AG08395 (cell line): ENCODE measurements at places on chromosomes 3 and 15.

DNA sequence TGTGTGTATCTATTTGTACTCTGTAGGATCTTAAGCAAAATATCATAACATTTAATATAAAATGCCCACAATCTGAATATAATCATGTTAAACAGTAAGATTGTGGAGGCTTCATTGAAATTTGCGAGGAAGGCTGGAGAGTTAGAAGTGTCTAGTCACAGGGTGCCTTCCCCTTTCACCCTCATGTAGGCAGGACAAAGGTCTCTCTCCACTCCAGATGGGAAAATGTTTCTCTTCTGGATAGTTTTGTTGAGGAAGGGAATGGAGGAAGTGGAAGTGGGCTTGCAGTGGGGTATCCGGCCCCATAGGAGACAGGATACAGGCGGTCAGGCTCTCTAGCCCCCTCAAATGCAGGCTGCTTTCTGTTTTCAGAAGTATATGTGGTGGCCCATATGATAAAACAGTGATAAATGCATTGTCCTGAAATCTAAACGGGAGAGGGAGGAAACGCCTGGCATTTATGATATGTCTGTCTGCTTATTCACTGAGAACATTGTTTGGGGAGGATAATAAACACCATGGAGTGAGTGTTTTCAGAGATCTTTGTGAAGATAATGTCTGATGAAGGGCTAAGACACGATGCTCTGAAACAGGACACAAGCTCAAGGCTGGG, 13.3 kb upstream of the MYZAP start:
- no peak for DNase-seq

- DNase-seq = no peak
These were observed 251.0 kb downstream of the FAM43A start for GRCh38 chr3:194936659-194937058.

DNA sequence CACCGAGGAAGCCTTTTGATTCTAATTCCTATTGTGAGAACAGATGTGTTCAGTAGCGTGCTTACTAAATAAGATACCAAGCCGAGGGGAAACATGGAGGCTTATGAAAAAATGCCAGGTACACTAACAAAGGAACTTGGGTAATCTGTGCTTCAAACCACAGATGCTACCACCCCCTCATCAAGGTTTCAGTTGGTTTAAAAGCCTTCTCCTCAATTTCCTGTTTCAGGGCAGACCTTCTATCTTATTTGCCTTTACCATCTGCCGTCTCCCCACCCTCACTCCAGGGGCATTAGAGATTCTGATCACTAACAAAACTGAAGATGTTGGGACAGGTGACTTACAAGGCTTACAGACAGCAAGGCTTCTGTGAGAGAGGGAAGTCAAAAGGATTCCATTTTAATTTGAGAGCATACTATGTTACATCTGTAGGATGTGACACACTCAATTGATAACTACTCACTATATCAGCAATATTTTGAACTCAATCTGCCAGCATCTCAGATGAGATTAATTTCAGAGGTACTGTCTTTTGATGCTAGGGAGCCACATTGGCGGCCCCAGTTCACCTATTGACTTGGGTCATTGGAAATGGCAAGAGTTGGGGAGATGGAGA, 60.6 kb upstream of the PLCL2 start:
- no peak for DNase-seq

GRCh38 chr15:35932531-35932930, 386.6 kb upstream of the DPH6 start:
- DNase-seq = no peak

DNA sequence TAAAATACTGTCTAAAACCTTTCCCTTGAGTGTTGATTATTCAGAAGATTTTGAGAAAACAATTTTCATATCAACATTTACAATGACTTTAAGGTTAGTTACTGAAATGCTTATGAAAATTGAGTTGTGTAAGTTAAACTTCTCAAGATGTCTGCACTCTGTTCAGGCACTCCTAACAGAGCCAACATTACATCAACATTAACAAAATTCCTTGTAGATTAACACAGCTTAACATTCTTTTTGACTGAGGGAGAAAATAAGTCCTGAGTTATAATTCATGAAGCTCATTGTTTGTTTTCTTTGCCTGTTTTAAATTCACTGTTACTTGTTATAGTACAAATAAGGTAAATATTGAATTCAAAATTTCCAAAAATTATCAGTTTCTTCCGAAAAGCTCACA, 9.0 kb downstream of the ACKR4 start:
- peak; percentile 34 for DNase-seq

- DNase-seq = no peak
These were observed 175.0 kb downstream of the RPLP1 start for GRCh38 chr15:69627548-69628158.

GRCh38 chr3:13159890-13160289, 86.7 kb upstream of the IQSEC1 start:
- DNase-seq = no peak

GRCh38 chr3:64150623-64151207, 74.6 kb downstream of the PRICKLE2 start:
- peak; percentile 72 for DNase-seq

DNA sequence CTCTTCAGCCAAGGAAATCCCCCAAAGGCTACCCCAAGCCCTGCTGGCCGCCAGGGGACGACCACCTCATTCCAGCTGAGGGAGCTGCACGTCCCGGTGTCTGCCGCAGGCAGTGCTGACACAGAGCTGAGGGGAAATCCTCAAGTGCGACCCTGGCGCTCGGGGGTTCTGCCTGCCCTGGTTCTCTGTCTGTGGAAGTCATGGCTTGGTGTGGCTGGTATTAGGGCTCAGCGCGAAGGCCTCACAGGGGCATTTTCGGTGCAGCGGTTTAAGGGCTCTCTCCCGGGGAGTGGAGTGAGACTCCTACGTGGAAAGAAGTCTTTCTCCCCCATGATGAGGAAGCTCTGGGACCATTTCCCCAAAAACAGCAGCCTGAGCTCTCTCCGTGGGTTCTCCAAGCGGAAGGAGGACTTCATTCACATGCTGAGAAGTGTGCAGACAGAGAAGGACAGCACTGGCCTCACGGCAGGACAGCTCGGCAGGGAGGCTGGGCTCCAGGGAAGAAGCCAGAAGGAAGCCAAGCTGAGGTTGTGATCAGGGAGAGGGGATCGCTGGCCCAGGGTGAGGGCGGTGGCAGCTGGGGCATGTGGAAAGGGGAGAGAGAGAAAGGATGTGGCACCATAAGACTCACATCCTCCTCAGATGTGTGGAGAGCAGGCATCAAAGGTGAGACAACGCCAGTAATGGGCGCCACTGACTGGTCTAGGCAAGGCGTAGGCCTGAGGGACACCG, 48.6 kb downstream of the KLF15 start:
- no peak for DNase-seq

- no peak for DNase-seq
These were observed 115.6 kb downstream of the EOMES start for GRCh38 chr3:27606537-27606936.

GRCh38 chr15:29570121-29570947, 251.9 kb downstream of the TJP1 start:
- DNase-seq = no peak

DNA sequence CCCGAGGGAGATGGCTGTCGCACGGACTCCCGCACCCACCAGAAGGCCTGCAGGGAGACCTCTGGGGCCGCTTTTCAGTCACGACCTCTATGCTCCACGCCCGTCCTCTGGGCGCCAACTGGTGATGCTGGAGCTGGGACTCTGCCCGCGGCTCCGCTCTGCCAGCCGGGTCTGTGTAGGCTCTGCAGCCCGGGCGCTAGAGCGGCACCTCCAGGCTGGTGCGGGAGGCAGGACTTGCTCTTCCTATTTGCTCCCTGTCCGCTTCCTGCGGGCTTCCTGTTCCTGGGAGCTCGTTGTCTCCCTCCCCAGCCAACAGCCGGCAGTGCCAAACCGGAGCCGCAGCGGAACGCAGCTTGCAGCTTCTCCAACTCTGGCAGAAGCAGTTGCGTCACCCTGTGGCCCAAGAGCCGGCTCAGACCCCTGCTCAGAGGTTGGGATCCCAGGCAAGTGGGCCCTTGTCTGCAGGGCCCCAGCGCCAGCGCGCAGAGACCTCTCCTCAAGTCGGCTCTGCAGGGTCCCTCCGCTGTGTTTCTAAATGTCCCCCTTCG, 285.9 kb downstream of the XXYLT1 start:
- peak; percentile 76 for DNase-seq

GRCh38 chr3:28906561-28907310, 374.1 kb upstream of the RBMS3 start:
- DNase-seq = no peak

GRCh38 chr15:100571592-100572167, 30.3 kb downstream of the LINS1 start:
- no peak for DNase-seq

DNA sequence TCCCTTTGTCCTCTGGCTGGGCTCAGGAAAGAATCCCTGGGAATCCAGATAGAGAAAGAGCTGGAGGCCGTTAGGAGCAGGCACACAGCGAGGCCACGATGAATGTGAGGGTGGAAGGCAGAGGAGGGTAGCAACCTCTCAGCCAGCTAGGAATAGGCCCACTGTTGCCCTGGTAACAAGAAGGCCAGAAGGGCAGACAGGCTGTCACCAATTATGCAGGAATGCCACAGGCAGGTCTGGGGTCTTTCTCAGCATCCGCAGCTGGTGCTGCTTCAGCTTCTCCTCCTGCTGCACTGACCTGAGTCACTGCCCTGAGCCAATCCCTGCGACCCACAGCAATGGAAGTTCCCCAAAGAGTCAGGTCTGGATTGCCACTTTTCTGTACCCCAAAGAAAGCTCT, 62.8 kb upstream of the C3orf80 start:
- no peak for DNase-seq

DNA sequence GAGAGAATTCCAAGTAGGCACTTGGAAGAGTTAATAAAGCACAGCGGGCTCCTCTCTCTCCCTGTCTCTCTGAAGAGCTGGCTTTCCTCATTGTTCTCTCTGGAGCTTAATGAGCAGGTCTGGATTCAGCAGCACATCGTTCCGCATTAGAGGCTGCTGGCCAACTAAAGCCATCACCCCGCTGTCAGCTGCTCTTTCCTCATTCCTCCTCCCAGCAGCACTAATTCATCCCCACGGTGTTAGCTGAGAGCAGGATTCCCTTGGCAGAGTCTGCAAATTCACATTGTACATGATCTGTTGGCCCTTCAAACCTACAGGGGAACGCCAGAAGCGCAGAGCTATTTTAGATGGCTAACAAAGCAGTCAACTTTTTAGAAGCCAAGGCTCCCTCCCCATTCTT, 44.2 kb downstream of the SGO1 start:
- DNase-seq = peak; percentile 2

DNA sequence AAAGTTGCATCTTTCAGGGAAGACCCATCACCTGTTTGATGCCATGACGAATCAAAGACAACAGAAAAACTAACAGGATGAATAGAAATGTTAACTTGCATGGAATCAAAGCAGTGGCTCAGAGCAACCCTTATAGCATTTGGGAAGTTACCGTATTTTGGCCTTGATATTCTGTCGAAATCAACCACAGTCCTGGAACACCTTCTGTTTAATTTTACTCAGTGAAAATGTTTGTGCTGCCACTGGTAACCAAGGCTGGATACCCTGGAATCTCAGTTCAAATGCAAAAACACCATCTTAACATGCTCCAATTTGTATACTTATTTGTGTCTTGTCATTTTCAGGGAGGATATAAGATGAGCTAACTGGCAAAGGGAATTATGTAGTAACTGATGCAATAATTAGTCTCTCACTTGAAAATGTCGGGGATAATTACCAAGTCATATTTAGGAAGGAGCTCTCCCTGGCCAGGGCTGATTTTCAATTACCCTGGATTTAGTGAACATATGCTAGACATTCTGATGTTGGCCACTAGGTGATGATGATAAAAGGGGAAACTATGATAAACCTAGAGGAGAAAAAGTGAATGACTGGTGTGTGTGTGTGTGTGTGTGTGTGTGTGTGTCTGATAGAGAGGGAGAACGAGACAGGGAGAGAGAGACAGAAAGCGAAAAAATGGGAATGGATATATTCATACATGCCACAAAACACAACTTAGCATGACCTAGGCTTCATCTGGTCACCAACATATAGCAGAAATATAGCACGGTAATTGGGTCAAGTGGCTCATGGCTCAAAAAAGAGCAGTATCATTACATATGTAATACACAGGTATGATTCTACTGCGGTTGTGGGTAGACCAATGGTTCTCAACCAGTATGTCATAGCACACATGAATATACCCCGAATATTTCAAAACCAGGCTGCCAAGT, 19.0 kb upstream of the PRICKLE2 start:
- DNase-seq = peak; percentile 23

- peak; percentile 32 for DNase-seq
These were observed 213.6 kb downstream of the GAP43 start for GRCh38 chr3:115836944-115837343.

GRCh38 chr15:91897585-91898372, 44.3 kb downstream of the SLCO3A1 start:
- no peak for DNase-seq

DNA sequence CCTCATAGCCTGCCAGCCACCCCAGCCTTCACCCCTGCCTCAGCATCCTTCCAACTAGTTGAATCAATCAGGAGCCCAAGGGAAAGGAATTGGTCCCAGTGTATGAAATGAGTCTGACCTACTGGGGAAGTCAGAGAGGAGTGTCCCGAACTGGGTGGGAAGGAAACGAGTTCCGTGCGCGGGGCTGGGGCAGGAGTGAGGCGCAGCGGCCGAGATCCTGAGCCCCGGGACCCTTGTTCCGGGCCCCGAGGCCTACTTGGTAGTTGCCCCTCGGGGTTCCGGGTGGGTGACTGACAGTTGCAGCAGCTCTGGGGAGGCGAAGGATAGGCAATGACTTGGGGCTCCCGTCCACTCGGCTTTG, 1.1 kb upstream of the PLCL2 start:
- peak; percentile 9 for DNase-seq

DNA sequence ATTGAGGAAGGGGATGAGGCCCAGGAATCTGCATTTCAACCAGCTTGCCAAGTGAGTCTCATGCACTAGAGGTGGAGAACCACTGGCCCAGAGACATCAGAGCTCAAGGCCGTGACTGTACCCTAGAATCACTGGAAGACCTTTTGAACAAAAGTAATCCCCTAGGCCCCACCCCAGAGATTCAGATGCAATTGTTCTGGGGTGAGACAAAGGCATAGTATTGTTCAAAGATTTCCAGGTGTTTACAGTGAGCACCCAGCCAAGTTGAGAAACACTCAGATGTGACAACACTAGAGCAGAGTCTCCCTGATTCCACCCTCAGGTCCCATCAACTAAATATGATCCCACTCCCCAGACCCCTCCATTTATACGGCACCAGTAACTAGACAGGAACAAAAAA, 290.3 kb upstream of the TLE3 start:
- DNase-seq = no peak

- no peak for DNase-seq
These were observed 233.4 kb upstream of the LRTM1 start for GRCh38 chr3:55161231-55161630.

DNA sequence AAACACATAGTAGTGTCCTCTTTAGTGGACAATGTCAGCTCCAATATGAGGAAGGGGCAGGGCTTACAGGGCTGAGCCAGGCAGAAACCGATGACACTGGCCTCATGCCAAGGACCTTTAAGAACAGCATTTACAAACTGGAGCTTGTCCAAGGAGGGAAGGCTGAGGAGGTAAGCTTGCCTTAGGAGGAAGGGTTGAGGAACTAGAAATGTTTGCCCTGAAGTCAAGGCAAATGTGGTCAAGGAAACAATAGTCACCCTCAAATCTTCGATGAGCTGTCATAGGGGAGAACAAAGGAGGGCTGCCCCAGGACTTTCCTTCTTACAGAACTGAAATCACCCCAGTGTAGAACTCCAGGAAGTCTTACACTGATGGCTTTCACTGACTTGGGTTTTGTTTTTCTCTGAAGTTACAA, 136.4 kb downstream of the LIPC start:
- DNase-seq = no peak

GRCh38 chr3:187947927-187948682, 202.8 kb upstream of the BCL6 start:
- DNase-seq = no peak
